Fibroblast of mammary gland (primary cell): ENCODE measurements at places on chromosomes 6 and 20.

- DNase-seq: peak; percentile 82
Observed at GRCh38 chr6:124927806-124928205, 34.4 kb upstream of the RNF217 start.

GRCh38 chr6:23534351-23534750 lies 591.7 kb upstream of the NRSN1 start:
- DNase-seq: peak; percentile 69

GRCh38 chr6:165962366-165962765 lies 205.3 kb downstream of the TBXT start:
- DNase-seq: no peak

DNA sequence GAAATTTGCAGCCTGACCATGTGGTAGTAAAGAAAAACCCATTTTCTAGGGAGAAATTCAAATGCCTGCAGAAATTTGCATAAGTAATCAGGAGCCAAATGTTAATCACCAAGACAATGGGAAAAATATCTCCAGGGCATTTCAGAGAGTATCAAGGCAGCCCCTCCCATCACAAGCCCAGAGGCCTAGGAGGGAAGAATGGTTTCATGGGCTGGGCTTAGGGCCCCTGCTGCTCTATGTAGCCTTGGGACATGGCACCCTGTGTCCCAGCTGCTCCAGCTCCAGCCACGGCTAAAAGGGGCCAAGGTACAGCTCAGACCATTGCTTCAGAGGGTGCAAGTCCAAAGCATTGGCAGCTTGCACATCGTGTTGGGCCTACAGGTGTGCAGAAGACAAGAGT lies 117.2 kb upstream of the RALGAPA2 start:
- no peak for DNase-seq

DNA sequence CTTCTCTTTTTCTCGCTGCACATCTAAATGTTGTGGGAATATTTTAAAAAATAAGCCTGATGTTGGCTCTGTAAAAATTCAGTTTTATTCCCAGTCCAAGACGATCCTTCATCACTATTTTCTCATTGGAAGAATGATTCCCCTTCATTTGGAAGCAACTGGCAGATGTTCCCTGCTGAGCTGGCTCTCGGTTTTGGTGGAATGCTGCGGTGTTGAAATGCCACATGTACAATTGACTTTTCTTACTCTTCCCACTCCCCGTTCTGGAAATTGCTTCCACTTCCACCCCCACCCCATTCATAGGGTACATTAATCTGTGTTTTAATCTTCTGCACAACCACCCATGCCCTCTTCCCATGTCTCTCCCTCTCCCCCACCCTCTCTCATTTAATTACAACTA lies 496.3 kb upstream of the MAP3K7 start:
- peak; percentile 15 for DNase-seq

DNA sequence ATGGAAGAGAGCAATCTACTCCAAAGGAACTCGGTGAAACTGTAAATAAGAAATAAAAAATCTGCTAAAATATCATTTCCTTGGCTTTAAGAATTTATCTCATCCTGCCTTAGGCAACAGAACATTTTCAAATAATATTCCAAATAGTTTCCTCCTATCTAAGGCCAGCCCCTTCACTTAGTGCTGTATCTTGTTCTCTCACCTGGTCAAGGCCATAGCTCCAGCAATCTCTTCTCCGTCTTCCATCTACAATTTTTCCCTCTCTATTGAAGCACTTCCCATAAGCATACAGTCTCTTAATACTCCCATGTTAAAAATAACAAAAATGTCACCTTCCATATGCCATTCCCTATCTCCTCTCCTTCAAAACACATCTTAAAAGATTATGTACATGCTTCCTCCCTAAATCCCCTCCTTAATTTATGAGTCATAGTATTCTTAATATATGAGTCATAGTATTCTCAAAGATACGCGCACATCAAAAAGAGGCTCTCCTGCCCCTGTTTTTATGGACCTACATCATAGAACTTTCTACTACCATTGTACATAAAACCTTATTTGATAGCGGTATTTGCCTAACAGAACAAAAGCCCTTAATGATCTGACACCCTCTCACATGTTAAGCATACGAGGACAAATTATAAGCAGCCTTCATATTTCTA lies 146.9 kb downstream of the PDE10A start:
- DNase-seq: peak; percentile 12

GRCh38 chr6:150865043-150865405 lies 478 bp upstream of the MTHFD1L start:
- DNase-seq: no peak

DNA sequence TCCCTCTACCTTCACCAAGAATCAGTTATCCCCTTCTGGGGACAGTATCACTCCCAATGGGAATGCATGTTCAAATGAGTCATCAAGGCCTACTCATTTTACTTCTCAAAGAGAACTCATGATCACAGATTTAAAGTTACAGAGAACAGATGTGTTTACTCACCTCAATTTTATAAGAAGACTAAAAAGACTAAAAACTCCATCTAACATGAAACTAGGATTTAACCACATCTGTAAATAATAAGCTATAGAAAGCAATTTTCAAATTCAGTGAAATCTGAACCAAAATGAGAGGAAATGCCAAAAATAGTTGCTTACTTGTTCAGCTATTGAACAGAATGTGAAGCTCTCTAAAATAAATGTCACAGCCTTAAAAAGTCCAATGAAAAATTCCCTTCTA lies 300.1 kb upstream of the KCNQ5 start:
- DNase-seq: peak; percentile 66

- DNase-seq: no peak
Observed at GRCh38 chr6:11276911-11277274, 44.4 kb upstream of the NEDD9 start.

DNA sequence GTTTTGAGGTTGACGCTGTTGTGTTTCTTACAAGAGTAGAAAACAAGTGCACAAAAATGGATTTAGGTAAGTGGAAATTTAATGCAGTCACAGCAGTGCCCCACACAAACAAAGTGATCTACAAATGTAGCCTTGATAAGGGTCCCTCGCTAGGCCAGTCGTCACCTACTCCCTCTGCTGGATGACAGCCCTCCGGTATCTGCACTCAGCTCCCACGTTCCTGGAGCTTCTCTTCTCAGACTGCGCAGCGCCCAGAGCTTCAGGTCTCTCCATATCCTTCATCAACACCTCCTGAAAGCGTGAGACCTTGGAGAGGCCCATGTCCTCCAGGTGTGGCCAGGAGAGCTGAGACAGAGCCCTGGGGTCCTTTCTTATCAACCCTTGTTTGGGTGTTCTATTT lies 58.3 kb upstream of the MAP3K4 start:
- no peak for DNase-seq

- DNase-seq: peak; percentile 21
Observed at GRCh38 chr6:25596928-25597818, 54.8 kb upstream of the SCGN start.

DNA sequence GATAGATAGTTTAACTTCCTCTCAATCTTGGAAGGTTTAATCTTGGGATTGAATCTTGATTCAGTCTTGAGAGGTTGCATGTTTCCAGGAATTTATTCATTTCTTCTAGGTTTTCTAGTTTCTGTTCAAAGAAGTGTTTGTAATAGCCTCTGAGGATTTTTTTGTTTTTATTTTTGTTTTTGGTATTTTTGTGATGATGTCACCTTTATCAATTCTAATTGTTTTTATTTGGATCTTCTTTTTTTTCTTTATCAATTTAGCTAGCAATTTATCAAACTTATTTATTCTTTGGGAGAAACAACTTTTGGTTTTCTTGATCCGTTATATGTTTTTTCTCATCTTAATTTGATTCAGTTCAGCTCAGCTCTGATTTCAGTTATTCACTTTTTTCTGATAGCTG lies 41.5 kb upstream of the ADGRB3 start:
- DNase-seq: no peak

- no peak for DNase-seq
Observed at GRCh38 chr6:38804358-38804757, 89.2 kb downstream of the DNAH8 start.

- DNase-seq: no peak
Observed at GRCh38 chr20:9999645-10000044, 35.1 kb upstream of the ANKEF1 start.

DNA sequence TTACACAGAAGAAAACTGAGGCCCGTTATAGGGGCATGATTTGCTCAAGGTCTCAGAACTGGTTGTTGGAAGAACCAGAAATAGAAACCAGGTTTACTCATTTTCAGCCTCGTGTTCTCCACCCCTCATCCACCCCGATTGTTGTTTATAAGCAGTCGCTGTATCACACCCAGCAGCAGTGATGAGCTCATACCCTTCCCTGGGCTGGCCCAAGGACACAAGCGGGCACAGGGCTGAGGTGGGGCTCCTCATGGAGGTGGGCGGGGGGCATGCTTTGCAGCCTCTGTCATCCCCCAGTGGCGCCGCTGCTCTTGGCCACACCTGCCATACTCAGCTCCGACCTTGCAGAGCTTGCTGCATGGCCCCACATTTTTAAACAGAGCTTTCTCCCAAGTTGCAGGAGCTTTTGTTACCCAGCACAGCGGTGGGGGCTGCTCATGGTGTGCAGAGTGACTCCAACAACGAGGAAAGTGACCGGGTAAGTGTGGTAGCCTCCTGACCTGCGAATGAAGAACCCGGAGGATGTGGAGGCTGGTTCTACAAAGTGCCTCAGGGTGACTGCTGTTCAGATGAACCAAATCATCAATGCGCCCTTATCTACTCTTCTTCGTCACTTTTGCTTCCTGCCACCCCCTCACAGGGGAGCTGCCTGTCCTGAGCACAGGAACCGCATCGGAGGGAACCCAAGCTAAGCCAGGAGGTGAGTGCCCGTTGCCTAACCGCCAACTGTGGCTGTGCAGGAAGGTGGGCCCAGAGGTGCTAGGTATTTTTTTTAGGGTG lies 43.6 kb upstream of the NKX2-2 start:
- DNase-seq: no peak

GRCh38 chr6:133966654-133967329 lies 13.8 kb downstream of the TBPL1 start:
- DNase-seq: no peak

GRCh38 chr6:111523484-111524167 lies 40.6 kb upstream of the REV3L start:
- no peak for DNase-seq

DNA sequence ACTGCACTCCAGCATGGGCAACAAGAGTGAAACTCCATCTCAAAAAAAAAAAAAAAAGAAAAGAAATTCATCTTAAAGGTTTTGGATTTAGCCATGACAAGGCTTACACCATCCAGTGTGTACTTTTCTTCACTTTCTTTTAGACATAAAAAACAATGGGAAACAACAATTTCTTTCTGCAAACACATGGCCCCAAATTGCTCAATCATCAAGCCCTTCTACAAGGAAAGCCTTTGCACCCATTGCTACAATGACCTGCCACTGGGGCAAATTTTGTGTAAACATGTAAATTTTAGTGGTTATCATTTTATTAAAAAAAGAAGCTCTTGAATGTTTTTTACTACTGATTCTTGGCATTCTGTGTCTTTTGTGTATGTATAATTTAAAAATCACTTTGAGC lies 131.8 kb upstream of the QKI start:
- no peak for DNase-seq

- no peak for DNase-seq
Observed at GRCh38 chr20:53215166-53215565, 243.0 kb downstream of the TSHZ2 start.

DNA sequence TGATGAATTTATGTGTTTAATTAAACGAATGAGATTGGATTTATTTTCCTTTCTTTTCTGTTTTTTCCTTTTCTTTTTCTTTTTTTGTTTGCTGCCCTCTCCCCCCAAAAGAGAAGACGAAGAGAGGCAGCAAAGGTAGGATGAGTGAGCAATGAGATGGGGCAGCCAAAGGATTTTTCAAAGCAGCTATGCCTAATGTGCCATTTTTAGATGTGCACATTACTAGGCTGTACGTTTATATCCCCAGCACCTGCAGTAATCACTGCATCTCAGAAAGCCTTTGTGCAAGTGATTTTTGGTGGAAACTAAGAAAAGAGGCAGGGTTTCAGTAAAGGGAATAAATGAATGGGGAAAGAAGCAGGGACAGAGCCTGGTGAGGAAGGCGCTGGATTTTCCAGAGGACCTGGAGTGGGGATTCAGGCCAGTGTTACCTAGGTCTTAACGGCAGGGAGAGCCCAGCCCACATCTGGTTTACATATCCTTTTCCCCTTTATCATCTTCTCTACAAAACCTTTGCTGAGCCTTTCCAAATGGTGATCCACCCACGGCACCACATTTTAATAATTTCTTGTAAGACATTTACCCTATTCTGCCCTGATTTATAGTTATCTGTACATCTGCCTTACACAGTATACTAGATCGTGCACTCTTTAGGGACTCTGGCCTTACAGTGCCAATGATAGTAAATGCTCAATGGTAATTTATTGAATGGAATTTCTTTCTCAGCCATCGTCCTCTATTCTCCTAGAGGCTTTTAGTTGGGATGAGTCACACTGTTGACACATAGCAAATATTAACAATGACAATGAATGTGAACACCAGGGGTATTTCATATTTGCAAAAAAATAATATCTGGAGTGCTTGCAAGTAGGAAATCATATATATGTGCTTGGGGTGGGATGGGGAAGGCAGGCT lies 38.3 kb upstream of the ATXN1 start:
- DNase-seq: peak; percentile 45

DNA sequence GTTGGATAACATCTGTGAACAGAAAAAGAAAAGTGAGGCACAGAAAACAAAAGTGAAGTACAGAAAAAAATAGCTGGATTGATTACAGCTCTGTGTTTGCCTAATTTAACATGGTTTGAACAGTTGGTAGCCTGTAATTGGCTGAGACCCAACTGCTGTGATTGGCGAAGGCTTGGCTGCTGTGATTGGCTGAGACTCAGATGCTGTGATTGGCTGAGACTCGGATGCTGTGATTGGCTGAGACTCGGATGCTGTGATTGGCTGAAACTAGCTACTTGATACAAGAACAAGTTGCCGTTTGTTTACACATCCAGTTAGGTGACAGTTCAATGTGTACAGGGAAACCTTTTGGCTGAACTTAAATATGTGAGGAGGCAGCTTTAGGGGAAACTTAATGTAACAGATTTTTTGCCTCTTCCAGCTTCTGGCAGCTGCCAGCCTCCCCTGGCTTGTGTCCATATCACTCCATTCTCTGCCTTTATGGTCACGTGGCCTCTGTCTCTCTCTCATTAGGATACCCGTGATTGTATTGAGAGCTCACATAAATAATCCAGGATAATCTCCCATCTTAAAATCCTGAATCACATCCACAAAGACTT lies 223.4 kb upstream of the FOXA2 start:
- DNase-seq: peak; percentile 20

DNA sequence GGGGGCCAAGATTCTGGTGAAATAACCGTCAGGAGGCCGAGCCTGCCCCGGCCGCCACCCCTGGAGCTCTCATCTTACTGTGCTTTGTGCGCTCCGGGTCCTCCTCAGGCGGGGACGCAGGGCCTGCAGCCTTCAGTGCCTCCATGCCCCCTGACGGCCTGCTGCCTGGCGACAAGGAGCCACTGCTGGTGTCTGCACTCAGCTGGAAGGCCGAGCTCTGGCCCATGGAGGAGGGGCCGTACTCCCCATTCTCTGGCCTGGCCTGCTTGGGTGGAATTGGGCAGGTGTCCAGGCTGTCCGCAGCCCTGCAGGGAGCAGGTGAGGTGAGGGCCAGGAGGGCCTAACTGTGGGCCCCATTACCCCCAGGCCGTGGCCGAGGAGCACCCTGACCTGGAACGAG lies 5.3 kb downstream of the ZNF512B start:
- DNase-seq: no peak

GRCh38 chr6:26319405-26320128 lies 45.4 kb upstream of the BTN3A2 start:
- no peak for DNase-seq

- no peak for DNase-seq
Observed at GRCh38 chr6:33642897-33643296, 21.8 kb downstream of the ITPR3 start.
